ENCODE measurements at places on chromosomes 6 and 20. TPM values are rescaled to one million over a fixed set of nuclear protein-coding genes. Genes with fewer than 3 reads are reported as not detected.

Gene CPXM1
- polyA plus RNA-seq: 200 TPM

GRCh38 chr6:146620655-146621054, 21.9 kb downstream of the ADGB start:
- no peak for DNase-seq

DNA sequence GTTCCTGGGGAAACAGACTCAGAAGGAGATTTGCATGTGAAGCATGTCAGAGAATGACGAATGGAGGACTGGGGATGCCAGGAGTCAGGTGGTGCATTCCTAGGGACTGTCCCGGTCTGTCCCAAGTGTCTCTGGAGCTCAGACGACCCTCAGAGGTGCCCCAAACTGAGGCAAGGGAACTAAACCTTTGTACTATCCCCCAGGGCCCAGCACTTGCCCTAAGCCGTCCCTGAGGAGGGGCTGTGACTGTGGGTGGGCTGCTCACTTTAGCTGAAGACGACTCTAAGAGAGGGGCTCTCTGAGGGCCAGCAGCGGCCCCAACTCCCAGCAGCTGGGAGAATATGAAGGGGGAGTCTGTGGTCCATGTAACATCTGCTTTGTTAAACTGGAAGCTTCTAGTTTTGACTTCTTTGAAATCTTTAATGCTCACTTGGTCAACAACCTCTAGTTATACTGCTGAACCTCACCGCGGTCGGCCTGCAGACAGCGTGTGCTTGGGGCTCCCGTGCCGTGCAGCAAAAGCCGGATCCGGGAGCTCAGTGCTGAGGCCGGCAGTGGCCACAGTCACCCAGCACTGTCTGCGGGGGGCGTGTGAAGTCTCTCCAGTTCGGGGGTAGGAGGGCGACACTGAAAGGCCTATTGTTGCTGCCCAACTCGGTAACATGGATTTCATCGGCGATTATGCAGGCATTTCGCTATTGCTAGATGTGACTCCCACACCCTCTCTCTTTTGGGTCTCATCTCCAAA, 34.2 kb downstream of the TUBB2B start:
- DNase-seq: no peak

- no peak for DNase-seq
Observed at GRCh38 chr6:7770111-7770510, 44.2 kb downstream of the BMP6 start.

GRCh38 chr6:38215651-38216311, 396.3 kb downstream of the ZFAND3 start:
- DNase-seq: no peak
